ENCODE measurements at places on chromosomes 7 and 10. TPM values are rescaled to one million over a fixed set of nuclear protein-coding genes. Genes with fewer than 3 reads are reported as not detected.

The RET gene
- 7.9 TPM for total RNA-seq

The UPK3B gene
- total RNA-seq = 2.7 TPM

The SRRM3 gene
- total RNA-seq = 9.8 TPM

The NEUROG3 gene
- not detected for total RNA-seq

The POM121 gene
- total RNA-seq = 21.9 TPM

The CALY gene
- 4.7 TPM for total RNA-seq

The PRSS37 gene
- not detected for total RNA-seq

The RADIL gene
- total RNA-seq = 16.5 TPM

The VWDE gene
- 2.9 TPM for total RNA-seq

The CRPPA gene
- 1.2 TPM for total RNA-seq

The SEMA4G gene
- 6.4 TPM for total RNA-seq

DNA sequence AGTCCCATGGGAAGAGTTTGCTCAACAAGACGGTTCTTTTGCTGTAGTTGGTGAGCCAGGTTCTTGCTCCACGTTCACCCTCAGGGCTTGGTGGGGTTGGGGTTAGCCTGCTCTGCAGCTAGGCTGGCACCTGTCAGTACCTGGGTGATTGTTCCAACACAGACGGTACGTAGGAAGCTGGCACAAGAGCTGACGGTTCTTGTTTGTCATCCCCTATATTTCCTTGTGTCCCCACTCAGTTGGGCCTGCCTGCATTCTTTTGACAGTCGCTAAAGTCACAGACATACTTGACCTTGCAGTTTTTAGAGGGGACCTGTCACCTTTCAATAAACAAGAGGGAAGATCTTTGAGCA lies 40.2 kb upstream of the SYPL1 start:
- H3K4me3 ChIP-seq = no peak overlapping the region
- H3K36me3 ChIP-seq = no peaks in the 10 kb centered on the region
- peaks cover 22% of the 10 kb centered on the region for H3K4me1 ChIP-seq
- H3K27ac ChIP-seq = no peak overlapping the region
- no peak for DNase-seq

DNA sequence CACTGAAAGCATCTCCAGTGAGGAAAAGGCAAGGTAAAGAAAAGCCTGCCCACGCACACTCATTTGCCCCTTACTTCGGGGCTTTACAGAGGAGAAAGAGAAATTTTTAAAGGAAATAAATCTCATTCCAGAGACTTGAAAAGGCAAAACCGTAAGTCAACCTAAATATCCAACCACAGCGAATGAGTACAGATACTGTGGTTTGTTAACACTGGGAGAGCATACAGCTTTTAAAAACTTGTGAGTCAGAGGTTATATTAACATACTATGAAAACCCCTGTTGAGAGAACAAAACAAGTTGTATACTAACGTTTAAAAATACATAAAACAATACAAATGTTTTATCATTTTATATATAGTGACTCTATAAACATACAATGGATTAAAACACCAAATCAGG lies 28.6 kb upstream of the ST7 start:
- no peak overlapping the region for H3K27ac ChIP-seq
- no peak overlapping the region for H3K4me3 ChIP-seq
- no peak for DNase-seq
- no peaks in the 10 kb centered on the region for H3K4me1 ChIP-seq
- no peaks in the 10 kb centered on the region for H3K27me3 ChIP-seq

GRCh38 chr7:63073286-63073685 lies 925.4 kb upstream of the ZNF722 start:
- H3K36me3 ChIP-seq = no peaks in the 10 kb centered on the region
- H3K27ac ChIP-seq = no peak overlapping the region

DNA sequence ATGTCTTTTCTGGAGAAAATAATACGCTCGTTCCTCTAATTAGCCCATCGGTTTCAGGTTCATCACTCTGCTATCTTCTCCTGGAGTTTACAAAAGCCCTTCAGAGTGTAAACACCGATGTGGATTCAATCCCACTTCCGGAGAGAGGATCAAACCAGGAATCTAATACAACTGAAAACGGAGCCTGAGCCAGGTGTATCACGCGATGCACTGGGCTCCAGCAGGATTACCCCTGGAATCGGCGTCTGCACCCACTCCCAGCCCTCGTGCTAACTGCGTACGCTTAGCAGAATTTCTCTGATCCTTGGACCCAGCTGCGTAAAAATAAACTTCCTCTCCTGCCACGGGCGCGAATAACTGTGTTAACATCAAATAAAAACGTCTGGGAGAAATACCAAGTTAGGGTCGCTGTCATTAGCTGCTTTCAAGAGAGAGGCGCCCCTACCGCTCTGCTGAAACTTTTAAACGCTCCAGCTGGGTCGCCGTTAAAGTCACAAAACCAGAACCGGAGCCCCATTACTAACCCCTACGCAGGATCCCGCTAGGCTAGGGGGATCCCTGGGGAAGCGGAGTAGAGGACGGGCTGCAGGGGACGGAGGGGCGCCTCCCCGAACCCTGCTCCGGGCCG lies 502 bp downstream of the ZNF3 start:
- peak overlapping the region; percentile 71 for H3K27ac ChIP-seq
- DNase-seq = no peak
- H3K4me3 ChIP-seq = peak overlapping the region; percentile 85
- peaks cover 25% of the 10 kb centered on the region for H3K36me3 ChIP-seq

GRCh38 chr10:122467701-122468100 lies 6.3 kb downstream of the HTRA1 start:
- peak overlapping the region; percentile 86 for H3K27ac ChIP-seq
- H3K27me3 ChIP-seq = no peaks in the 10 kb centered on the region

DNA sequence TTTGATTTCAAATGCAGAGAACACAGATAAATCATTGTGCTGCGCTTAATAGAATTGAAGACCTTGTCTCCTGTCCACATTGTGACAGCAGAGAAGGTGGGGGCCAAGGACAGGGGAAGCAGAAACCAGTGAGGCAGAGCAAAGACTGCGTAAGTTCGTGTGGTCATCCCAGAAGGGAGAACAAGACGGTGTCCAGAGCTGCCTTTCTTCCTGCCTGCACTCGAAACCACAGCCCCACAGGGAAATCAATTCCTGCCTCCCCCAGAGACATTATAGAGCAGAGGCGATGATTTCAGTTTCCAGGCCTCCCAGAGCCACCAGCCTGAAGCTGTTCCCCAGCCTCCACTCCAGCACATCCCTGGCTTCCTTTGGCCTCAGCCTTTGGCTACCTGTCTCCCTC lies 39.7 kb upstream of the UCN3 start:
- no peak overlapping the region for H3K4me3 ChIP-seq
- H3K27me3 ChIP-seq = no peaks in the 10 kb centered on the region
- H3K27ac ChIP-seq = no peak overlapping the region
- DNase-seq = no peak
- no peaks in the 10 kb centered on the region for H3K4me1 ChIP-seq
- H3K36me3 ChIP-seq = no peaks in the 10 kb centered on the region

DNA sequence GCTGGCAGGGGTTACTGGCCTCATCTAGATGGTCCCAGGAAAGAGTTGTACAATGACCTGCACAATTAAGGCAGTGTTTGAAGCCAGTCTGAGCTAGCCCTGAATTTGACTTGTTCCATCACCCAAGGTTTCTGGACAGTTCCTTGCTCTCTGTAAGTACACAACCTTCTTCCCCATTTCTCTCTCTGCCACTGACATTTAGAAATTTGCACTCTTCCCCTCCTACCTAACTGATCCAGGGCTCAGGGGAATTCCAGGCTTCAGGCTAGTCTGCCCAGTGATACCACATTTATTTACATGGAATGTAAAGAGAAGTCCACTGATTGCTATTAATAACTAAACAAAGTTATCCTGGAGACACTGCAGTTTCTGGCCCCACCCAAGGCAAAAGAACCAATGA lies 139.0 kb upstream of the GPR26 start:
- DNase-seq = peak; percentile 55
- H3K4me1 ChIP-seq = no peaks in the 10 kb centered on the region
- no peaks in the 10 kb centered on the region for H3K36me3 ChIP-seq
- H3K27ac ChIP-seq = no peak overlapping the region

DNA sequence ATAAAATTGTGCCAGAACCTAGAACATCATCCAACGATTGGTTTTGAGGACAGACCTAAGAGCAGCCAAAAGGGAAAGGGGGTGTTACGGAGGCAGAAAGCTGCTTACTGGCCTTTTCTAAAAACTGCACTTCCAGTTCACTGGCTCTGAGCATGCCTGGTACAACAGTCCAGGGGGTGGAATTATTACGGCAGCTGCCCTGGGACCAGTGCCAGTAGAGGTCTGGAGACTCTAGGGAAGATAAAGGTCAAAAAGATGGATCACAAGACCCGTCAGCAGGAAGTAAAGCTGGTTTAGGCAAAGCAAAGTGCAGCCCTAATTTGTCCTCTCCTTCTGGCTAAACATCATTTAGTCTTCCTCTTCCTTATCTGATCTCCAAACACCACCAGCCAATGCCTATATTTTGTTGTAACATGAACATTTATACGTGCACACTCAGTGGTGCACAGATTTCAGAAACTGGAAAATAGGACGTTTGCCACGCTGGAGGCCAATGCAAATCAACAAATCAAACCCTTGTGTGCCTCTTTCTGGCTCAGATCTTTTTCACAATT lies 216.4 kb upstream of the DPP6 start:
- H3K27ac ChIP-seq = no peak overlapping the region
- DNase-seq = no peak
- H3K4me3 ChIP-seq = no peak overlapping the region
- H3K36me3 ChIP-seq = no peaks in the 10 kb centered on the region
- H3K4me1 ChIP-seq = no peaks in the 10 kb centered on the region

GRCh38 chr10:131473645-131474044 lies 162.1 kb upstream of the TCERG1L start:
- no peaks in the 10 kb centered on the region for H3K36me3 ChIP-seq
- H3K4me3 ChIP-seq = no peak overlapping the region
- H3K4me1 ChIP-seq = no peaks in the 10 kb centered on the region
- DNase-seq = no peak

DNA sequence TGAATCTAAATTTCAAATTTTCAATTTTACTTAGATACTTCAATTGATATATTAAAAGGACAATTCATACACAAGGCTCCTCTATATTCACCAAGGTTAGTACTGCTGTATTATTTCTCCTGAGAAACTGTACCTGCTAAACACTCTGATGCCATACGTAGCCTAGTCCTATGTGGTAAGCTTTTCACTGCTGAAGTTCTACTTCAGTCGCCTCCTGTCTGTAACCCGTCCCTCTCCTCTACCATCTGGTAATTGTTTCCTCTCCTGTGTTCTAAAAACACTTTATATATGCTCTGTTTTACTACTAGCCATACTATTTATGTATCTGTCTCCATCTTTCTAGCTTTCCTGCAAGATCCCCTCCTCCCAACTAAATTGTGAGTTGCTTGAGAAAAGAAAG lies 20.2 kb downstream of the PDZD8 start:
- no peak for DNase-seq
- H3K36me3 ChIP-seq = no peaks in the 10 kb centered on the region
- H3K27ac ChIP-seq = no peak overlapping the region
- H3K4me1 ChIP-seq = peaks cover 26% of the 10 kb centered on the region

DNA sequence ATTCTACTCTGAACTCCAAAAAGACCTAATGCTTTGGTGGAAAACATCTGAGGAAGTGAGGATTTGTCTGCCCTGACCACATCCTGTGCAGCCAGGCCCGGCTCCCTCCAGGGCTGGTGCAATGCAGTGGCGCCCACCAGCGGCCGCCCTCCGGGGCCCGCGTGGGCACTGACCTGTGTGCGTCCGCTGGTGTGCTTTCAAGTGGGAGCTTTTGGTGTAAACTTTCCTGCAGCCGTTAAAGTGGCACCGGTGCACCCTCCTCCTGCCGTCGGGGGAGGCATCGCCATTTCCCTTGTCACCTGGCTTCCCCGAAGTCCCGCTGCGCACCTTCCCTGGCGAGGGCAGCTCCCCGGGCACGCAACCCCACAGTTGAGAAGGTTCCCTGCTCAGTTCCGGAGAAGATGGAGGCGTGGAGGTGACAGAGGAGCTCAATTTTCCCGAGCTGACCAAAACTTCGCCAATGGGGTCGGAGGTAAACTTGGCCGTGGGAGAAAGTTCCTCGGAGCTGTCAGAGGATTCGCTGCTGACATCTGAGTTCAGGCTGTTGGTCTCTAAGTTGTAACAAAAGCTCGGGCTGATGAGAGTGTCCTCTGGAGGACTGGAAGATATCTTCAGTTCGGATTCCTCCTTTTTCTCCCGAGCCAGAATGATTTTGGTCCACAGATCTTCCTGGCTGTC lies 3.4 kb downstream of the KLF6 start:
- no peak for DNase-seq
- peaks cover 57% of the 10 kb centered on the region for H3K4me1 ChIP-seq
